ENCODE measurements at places on chromosomes 7 and 10.

GRCh38 chr10:105988848-105989247 lies 1175.7 kb downstream of the SORCS1 start:
- no peak for DNase-seq

DNA sequence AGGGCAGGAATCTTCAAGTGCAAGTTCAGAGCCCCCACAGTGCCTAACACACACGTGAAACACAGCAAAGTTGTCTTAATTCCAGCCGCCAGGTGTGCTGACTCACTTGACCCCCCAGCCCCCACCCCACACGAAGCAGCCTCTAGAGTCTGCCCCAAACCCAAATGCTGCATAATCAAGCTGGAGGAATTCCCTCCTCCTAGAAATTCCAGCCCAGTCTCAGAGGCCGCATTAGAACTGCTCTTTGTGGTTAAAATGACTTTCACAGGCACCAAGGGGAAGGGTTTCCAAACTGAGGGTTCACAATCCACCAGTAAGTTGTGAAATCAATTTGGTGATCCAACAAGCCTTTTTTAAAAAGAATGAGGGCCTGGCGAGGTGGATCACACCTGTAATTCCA lies 67.0 kb upstream of the PLXNA4 start:
- DNase-seq = no peak

DNA sequence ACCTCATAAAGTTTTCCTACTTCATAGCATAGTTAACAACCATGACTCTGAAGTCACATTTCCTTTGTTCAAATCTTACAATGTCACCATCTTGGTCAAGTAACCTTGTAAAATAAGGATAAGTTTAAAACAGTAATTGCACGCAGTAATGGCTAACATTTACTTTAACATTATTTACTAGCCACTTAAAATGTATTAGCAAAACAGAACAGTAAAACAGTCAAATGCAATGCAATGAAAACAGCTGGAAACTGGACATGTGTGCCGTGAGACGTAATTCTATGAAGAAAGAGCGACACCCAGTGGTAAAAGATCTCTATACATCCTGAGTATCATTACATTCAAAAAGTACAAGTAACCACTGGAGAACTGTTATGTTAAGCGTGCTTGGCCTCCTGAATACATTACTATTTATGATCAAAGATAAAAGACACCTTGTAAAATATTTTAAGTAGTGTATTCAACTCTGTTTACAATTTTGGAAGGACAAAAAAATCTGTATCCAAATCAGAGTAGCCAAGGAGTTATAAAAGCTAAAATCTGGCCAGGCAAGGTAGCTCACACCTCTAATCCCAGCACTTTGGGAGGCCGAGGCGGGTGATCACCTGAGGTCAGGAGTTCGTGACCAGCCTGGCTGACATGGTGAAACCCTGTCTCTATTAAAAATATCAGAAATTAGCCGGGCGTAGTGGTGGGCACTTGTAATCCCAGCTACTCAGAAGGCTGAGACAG lies 27.2 kb downstream of the ATE1 start:
- no peak for DNase-seq

DNA sequence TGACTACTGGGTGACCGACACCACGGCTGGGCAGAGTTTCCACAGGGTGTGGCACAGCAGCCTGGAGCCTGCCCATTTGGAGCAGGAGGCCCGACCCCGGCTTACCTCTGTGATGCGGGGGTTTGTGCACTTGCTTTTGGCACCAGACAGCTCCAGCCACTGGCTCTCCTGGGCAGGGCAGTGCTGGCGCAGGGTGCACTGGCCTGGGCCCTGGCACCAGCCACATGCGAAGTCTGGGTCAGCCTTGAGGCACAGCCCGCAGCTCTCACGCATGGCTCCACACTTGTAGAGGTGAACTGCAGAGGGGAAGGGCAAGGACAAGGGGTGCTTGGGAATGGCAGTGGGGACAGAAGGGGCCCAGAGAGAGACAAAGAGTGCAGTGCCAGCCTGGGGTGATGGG lies 373.7 kb downstream of the PLXNA4 start:
- DNase-seq = no peak

DNA sequence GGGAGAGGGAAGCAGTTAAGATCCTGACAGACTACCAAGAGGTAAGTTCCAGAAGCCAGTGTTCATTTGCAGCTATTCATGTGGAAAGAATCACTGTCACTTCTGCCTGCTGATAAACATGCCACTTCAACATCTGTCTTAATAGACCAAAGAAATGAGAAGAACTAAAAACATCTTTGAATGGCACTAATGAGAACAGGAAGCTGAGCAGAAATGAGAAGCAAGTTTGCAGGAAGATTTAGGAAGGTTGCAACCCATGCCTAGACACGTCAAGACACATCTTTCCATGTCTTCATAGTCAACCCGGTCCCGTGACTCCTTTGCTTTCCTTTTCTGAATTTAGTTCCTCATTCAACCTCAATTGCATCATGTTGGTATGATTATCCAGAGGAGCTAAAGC lies 180.0 kb downstream of the PDE1C start:
- DNase-seq = no peak

GRCh38 chr7:90187507-90188050 lies 24.0 kb upstream of the STEAP2 start:
- DNase-seq = no peak

DNA sequence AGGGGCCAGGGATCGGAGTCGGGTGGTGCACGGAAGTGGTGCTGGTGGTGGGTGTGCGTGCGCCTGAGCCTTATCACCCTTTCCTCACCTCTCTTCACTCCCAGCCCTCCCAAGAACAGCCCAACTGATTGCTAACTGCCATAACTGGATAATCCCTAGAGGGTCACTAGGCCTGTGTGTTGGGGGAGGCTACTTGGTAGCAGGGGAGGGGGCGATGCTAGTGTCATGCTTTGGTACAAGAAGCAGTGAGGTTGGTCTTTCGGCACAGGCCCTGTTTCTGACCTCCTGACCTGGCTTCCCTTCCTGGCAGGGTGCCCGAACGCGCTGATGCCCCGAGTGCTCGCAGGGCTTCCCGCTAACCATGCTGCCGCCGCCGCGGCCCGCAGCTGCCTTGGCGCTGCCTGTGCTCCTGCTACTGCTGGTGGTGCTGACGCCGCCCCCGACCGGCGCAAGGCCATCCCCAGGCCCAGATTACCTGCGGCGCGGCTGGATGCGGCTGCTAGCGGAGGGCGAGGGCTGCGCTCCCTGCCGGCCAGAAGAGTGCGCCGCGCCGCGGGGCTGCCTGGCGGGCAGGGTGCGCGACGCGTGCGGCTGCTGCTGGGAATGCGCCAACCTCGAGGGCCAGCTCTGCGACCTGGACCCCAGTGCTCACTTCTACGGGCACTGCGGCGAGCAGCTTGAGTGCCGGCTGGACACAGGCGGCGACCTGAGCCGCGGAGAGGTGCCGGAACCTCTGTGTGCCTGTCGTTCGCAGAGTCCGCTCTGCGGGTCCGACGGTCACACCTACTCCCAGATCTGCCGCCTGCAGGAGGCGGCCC lies 652 bp downstream of the KAZALD1 start:
- DNase-seq = peak; percentile 33

- DNase-seq = no peak
Observed at GRCh38 chr7:134184767-134185166, 57.6 kb downstream of the LRGUK start.

GRCh38 chr10:31058795-31059703 lies 27.4 kb upstream of the ZNF438 start:
- DNase-seq = no peak

DNA sequence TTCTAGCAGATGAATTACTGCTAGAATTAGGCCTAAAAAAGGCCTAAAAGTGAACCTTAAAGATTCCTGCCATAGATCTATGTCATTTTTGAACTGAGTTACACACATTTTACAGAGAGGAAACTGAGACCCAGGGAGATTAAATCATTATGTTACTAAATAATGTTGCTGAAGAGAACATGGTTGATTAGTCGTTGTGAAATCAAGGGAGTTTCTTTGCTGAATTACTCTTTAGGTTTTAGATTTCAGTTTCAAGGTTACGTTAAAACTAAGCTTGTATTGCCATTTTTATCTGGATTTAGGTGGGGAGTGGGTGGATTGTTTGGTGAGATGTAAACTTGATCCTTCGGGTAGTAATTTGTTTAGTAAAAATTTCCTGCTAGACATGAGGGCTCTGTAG lies 21.3 kb downstream of the CDK14 start:
- DNase-seq = no peak

GRCh38 chr10:14601872-14602725 lies 172.6 kb downstream of the FAM107B start:
- peak; percentile 21 for DNase-seq

DNA sequence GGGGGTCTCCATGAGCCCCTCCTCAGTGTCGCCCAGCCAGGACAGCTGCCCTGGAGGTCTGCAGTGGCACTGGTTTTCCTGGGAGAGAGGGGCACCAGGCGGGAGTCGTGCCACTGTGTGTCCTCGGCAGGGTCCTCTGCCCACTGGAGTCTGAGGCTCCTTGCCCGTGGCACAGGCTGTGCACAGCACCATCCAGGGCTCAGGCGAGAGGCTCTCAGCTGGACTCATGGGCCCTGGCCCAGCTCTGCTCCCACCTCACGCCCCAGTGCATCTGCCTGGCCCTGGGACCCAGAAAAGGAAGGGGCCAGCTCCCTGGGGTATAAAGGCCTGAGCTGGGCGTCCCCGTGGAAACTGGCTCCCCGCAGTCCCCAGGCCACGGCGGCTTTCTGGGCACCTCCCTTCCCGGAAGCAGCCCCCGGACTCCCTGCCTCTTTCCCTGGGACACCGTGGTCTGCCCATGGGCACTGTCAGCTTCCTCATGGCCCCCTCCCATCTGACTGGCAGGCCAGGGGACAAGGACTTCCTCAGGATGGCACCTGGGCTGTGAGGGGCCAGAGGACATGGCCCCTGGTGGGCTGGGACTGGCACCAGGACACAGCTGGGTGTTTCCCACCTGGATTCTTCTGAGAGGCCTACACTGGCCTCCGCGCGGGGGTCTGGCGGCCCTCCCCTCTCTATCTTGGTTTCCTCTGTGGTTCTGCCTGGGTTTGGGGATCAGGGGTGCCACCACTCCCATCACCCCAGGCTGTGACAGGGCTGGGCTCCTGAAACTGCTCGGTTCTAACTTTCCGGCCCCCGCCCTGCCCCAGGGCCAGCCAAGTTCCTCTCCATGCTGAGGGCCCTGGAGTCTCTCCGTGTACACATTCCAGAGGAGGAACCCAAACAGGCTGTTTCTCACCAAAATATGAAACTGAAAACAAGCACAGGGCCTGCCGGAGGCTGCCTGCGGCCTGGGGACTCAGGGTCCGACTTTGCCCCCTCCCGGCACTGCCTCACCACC lies 5.5 kb downstream of the FOXL3 start:
- DNase-seq = no peak

GRCh38 chr7:20513897-20514296 lies 101.6 kb upstream of the ABCB5 start:
- no peak for DNase-seq

- DNase-seq = no peak
Observed at GRCh38 chr10:20744821-20745220, 152.3 kb downstream of the NEBL start.

DNA sequence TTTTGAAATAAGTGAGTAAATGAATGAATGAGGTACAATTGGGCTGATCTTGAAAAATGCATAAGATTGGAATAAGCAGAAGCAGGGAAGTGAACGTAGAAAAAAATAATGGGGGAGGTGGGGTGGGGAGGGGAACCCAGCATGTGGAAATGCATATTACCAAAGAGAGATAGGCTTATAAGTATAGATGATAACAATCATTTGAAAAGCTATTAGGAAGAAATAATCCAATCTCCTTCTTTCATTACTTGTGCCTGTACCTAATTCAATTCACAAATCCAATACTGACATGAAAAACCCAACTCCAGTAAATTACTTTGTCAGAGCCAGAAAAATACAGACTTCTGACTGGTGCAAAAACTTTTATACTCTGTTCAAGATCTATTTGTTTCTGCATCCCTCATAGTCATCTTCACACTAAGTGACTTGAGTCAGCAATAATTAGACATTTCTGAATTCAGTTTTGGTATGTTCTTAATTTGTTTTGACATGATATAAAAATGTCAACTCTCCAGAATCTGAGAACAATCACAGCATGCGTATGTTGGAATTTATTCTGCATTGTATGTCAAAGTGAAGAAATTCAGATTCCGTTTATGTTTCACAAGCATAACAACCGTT lies 99.2 kb downstream of the IQUB start:
- no peak for DNase-seq

- peak; percentile 11 for DNase-seq
Observed at GRCh38 chr7:80134536-80135308, at the start of gene GNAI1. Gene GNAI1, plus strand, starts transcription at chr7:80134831. Its CDS starts 330 bp downstream, at chr7:80135161.

- no peak for DNase-seq
Observed at GRCh38 chr7:80288175-80289122, 153.8 kb downstream of the GNAI1 start.

DNA sequence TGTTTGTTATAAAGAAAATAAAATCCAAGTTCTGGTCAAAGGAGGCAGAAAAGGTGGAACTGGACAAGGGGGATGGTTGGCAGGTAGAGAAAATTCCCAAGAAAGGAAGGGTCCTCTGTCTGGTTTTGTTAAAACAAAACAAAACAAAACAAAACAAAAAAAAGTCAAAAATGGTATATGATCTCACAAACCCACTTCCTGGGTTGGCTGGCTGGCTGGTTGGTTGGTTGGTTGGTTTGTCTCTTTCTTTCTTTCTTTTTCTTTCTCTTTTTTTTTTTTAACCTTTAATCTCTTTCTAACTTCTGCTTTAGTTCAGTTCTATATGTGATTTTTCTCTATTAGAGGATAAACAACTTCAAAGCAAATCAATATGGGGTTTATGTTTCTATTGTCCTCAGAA lies 41.1 kb upstream of the CPN1 start:
- DNase-seq = no peak

- DNase-seq = no peak
Observed at GRCh38 chr10:104641937-104642657, 1.0 kb downstream of the SORCS3 start.
